ENCODE measurements at places on chromosomes 7 and 10.

DNA sequence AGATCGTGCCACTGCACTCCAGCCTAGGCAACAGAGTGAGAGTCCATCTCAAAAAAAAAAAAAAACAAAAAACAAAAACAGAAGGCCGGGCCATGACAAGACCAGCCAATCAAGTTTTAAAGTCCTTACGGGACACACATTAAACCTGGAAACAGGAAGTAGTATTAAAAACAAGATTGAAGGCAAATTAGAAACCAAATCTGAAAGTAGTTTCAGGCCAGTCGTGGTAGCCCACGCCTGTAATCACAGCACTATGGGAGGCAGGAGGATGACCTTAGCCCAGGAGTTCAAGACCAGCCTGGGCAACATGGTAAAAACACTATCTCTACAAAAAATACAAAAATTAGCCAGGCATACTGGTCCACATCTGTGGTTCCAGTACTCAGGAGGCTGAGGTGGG lies 18.1 kb downstream of the PSAP start:
- no peak for DNase-seq

DNA sequence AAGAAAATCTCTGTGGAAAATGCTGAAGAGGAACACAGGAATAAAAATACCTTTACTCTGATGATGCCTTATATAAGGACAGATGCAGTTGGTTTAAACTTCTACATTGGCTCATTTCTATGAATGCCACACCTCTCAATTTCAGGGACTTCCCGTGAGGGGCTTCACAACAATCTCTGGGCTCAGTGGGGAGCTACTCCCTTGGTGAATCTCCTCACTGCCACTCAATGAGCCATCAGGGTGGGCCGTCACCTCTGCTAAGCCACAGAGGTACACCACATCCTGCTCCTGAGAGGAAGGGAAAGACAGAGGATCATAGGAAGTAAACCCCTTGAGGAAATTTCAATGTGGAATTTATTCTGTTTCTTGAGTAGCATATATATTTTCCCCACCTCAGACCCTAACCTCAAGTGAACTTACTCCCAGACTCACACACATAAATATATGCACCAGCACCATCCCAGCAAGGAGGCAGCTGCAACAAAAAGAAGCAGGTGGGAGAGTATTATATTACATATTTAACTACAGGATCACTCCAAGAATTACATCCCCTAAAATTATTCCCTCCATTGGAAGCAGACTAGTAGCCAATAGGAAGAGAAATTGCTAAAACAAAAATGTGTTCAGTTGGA lies 63.3 kb upstream of the PRSS1 start:
- DNase-seq = no peak

GRCh38 chr7:69211336-69211735 lies 386.9 kb upstream of the AUTS2 start:
- no peak for DNase-seq

GRCh38 chr10:42976351-42977031 lies 100.4 kb upstream of the RET start:
- DNase-seq = no peak

- no peak for DNase-seq
Measured at GRCh38 chr7:96579119-96579518, 130.5 kb downstream of the SEM1 start.

DNA sequence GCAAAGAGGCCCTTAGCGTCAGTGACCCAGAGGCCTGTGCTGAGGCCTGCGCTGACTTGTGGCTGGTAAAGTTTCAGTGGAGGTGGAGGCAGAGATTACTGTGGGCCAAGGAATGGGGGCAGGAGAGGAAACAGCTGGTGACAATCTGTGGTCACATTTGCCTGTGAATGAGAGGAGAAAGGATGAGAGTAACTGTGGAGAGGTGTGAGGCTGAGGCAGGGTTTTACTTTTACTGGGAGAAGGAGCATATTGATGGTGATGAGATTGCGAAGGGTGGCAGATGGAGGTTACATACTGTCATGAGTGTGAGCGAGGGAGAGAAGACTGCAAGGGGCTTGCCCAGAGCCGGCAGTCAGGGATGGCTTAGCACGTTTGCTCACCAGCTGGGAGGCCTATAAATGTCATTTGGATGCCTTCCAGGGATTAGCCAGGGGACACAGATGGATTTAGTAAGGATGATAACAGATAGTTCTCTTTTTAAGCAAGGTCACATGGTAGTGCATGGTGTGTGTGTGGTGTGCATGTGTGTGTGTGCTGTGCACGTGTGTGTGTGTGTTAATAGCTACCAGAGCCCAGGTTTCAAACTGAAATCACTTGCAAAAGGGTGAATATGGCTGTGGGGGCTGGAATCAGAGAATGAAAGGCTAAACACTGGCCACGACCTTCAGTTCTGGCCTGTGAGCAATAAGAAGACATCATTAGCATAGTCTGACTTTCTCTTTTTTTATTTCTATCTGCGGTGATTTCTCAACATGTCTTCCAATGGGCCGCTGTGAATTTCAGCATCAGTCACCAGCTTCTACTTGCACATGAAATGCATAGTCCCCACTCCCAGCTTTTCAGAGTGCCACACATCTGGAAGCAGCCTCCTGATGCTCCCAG lies 291.5 kb upstream of the ZNF32 start:
- DNase-seq = no peak

DNA sequence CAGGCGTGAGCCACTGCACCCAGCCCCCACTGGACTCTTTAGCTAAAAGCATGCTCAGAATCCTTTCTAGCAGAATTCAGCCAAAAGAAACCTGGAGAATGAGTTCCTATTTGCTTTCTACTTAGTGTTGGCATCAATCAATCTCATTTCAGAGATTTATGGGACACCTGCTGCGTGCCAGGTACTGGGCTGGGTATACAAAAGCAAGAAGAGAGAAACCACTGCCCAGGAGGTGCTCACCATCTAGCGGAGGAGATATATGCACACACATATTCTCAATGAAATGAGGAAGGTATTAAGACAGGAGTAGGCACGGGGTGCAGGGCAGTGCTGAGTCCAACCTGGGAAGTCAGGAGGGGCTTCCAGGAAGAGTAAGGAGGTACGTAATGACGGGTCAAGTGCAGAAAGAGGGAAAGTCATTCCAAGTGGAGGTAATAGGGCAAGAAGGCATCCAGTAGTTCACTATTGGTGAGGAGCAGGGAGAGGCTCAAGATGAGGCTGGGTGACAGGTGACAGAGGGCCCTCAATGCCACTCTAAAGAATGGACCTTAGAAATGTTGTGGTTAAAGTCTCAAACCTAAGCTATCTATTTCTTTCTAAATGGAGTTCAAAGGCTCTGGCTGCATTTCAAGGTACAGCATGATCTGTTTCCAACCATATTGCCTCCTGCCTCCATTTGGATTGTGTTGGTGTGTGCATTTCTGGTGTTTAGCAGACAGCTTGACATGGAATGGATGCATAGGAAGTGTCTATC lies 22.1 kb downstream of the ABLIM1 start:
- no peak for DNase-seq

DNA sequence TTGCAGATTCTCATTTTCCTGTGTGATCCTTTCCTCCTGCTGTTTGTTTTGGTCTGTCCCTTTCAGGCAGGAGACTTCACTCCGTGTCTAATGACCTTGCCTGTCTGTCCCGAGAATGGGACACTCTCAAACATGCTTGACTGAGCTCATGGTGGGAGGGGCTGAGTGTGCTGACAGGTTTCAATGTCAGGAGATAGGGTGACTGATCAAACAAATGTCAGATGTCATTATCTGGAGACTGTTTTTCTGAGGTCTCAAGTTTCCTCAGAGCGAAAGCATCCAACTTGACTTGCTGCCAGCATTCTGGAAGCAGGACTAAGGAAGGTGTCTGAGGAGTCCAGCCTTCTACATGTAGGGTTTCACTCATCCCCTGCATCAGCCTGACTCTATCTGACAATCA lies 228.8 kb upstream of the KIAA1217 start:
- no peak for DNase-seq

GRCh38 chr10:63866075-63866746 lies 345.0 kb downstream of the REEP3 start:
- no peak for DNase-seq

DNA sequence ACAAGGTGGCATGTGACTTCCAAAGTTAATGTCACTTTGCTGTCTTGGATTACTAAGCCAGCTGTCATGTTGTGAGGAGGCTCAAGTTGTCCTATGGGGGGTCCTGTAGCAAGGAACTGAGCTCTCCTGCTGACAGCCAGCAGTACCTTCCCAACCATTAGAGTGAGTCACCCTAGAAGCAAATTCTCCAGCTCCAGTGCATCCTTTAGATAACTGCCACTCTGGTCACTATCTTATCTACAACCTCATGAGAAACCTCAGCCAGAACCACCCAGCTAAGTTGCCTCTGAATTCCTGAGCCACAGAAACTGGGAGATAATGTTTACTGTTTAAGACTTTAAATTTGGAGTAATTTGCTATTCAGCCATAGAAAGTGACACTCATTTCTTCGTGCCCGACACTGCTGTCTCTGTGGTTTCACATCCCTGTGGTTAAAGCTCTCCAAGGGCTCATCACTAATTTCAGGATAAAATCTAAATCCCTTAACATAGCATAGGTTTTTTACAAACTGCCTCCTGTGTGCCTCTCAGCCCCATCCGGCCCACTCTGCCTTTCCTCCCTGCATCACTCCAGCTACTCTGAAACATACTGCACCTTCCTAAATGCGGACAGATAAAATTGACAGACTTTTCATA lies 83.5 kb downstream of the PRR15 start:
- DNase-seq = no peak

DNA sequence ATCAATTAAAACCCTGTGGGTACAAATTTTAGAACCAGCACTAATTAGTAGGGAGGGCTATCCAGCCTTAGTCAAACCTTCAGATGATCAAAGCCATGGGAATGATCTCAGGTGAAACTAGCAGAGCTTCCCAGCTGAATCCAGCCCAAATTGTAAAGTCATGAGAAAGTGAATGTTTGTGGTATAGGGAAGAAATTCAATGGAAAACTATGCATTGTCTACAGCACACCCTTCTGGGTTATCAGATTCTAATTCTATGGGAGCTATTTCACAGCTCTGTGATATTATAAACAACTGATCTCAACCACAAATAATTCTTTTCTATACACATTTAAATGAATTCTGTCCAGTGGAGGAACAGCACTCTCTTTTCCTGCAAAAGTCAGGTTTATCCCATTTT lies 24.6 kb upstream of the BMPER start:
- DNase-seq = no peak

- no peak for DNase-seq
Measured at GRCh38 chr10:106224676-106225075, 939.8 kb downstream of the SORCS1 start.

- DNase-seq = no peak
Measured at GRCh38 chr7:148083448-148083847, 507.1 kb upstream of the C7orf33 start.

DNA sequence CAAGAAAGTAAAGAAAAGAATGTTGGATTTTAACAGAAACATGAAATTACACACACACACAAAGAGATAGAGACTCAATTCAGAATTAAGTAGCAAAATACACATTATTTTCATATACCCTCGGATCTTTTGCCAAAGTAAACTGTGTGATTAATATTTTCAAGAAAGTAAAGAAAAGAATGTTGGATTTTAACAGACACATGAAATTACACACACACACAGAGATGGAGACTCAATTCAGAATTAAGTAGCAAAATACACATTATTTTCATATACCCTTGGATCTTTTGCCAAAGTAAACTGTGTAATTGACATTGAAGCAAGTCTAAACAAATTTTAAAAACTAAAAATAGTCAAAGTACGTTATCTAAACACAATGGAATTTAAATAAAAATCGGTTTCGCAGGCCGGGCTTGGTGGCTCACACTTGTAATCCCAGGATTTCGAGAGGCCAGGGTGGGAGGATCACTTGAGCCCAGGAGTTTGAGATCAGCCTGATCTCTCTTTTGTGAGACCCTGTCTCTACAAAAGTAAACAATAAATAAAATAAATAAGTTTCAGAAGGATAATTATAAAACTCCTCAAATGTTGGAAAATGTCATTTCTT lies 337.3 kb upstream of the MAGI2 start:
- no peak for DNase-seq

DNA sequence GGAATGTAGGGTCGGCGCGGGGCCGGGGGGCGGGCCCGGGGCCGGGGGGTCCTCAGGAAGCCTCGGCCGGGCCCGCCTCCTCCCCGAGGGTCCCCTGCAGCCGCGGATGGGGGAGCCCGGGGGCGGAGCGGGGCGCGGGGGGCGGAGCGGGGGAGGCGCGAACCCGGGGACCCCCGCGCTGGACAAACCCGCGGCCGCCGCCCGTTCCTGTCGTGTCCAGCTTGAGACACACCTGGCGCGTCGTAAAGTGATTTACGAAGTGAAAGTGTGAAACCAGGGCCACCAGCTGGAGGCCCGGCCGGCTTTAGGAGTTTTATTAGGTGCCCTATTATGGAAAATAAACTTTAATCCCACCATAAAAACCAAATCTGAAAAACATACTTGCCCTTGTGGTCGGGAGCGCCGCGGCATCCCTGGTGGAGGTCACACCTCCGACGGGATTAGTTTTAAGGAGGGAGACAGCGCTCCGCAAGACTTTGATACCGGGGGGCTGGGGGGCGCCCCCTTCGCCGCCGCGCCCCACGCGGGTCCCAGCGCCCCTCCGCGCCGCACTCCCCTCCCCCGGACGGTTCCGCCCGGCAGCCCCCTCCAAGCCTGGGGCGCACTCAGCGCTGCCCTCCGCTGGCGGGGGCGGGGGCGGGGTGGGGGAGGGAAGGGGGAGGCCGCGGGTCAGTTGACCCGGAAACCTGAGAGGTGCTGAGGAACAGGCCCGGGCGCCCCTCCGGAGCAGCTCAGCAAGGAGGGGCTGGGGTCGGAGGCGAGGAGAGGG lies 10.3 kb downstream of the MNX1 start:
- DNase-seq = no peak

DNA sequence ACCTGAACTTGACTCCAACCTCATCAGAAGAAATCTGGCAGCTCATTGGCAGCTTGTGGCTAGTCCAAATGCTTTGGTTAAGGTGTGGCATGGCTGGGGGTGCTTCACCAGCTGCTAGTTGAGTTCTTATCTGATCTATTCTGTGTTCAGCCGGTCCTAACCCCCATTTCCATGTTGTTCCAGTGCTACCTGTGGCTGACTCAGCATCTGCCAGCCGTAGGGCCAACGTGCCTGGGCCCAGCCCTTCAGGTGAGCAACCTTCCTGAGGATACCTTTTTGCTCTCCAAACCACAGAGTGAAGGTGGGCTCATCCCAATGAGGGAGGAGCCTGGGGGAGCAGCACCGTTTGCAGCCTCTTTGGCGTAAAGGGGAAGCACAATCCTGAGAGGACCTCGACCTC lies 46.8 kb upstream of the C10orf120 start:
- DNase-seq = no peak

GRCh38 chr10:61935077-61935476 lies 33.6 kb downstream of the ARID5B start:
- peak; percentile 28 for DNase-seq

- peak; percentile 50 for DNase-seq
Measured at GRCh38 chr10:3099291-3100092, 32.1 kb downstream of the PFKP start.

DNA sequence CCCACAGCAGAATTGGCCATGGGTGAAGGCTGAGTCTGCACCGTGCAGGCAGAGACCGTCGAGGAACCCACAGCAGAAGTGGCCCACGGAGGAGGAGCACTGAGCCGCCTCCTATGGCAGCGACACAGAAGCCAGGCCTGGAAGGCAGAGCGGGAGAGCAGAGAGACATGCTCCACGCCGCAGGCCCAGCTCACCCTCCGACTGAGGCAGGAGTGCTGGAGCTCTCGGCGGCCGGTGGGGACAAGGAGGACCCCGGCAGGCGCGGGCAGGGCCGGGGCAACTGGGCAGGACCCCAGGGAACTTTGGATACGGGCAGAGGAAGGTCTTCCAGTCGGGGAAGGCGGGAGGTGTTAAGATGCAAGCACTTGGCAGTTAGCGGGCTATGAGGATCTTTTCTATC lies 420.4 kb downstream of the DNAJB6 start:
- DNase-seq = no peak

- DNase-seq = no peak
Measured at GRCh38 chr7:79060498-79060897, 393.0 kb downstream of the MAGI2 start.

All from GM04503 (cell line).